Mammary epithelial cell (primary cell): ENCODE measurements at places on chromosomes 7 and 10. TPM values are rescaled to one million over a fixed set of nuclear protein-coding genes. Genes with fewer than 3 reads are reported as not detected.
A peak's percentile ranks its signal among the peaks of the same experiment; 100 is the strongest.

DNA sequence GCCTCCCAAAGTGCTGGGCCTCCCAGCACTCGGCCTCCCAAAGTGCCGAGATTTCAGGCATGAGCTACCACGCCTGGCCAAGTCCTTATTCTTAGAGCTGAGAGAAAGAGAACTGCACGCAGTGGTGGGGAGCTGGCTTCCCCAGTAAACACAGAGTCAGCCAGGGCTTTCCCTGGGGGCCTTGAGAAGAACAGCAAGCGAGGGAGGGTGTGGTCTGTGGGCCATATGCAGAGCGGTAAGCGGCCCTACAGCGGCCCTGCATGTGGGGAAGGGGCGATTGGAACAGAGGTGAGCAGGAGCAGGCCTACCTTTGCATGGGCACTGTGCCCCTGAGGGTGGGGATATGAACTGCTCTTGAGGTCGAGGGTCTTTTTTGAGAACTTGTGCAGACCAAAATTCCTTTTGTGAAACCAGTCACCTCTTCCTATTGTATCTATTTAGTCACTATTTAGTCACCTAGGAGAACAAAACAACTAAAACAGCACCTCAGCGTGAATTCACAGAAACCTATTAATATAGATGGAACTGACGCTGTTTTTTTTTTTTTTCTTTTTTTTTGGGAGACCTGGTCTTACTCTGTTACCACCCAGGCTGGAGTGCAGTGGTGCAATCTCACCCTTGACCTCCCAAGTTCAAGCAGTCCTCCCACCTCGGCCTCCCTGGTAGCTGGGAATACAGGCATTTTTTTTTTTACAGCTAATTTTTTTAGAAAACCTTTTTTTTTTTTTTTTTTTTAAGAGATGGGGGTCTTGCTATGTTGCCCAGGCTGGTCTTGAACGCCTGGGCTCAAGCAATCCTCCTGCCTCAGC lies 36.9 kb upstream of the SH2D4B start:
- DNase-seq = no peak

Gene CCL24
- polyA plus RNA-seq = not detected

- DNase-seq = no peak
Measured at GRCh38 chr10:36021096-36021495, 379.0 kb upstream of the FZD8 start.

DNA sequence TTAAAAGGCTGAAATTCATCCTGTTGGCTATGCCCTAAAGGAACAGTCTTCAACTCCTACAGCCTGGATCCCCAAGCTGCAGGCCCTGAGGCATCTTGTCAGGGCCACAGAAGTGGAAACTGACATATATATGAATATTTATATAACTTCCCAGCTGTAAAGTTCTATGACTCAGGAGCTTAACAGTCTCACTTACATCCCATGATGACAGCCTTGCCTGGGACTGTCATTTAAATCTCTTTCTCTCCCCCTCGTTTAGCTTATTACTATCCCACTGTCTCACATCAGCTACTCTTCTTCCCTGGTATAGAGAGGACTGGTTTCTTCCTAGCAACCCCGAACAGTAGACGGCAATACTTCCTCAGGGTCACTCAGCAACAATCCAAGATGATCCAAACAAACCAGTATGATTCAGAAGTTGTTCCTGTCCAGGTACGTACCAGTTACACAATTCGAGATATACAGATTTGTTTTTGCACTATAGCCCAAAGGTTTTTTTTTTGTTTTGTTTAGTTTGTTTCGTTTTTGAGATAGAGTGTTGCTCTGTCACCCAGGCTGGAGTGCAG lies 22.7 kb downstream of the KIAA1549 start:
- DNase-seq = peak; percentile 76

DNA sequence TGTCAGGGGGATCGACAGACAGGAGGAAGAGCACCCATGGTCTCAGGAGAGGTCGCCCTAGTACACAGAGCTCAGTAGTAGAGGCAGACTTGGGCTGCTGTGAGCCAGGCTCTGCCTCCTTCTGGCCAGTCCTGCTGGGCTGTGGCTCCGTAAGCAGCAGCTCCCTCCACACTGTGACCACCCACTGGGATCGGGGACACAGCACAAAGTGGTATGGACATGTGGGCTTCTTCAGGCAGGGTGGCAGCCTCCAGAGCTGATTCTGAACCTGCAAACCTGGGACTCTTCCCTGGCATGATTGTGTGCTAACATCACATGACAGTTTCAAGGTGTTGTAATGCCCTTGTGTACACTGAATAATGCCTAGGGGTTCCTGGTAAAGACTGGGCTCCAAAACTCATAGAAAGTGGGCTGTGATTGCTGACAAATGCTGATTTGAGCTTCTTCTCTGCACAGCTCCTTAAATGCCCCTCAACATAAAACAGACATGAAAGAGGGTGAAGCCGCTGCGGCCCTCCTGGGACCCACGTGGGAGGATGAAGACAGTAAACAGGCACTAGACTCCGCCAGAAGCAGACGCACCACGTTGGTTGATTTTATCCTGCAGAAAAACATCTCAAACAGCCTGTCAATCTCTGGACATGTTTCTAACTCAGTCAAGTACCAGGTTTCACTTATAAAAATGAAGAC lies 76.7 kb downstream of the GPR26 start:
- DNase-seq = no peak

GRCh38 chr7:54663603-54664234 lies 95.3 kb downstream of the SEC61G start:
- no peak for DNase-seq

Gene SLC13A1
- not detected for polyA plus RNA-seq

DNA sequence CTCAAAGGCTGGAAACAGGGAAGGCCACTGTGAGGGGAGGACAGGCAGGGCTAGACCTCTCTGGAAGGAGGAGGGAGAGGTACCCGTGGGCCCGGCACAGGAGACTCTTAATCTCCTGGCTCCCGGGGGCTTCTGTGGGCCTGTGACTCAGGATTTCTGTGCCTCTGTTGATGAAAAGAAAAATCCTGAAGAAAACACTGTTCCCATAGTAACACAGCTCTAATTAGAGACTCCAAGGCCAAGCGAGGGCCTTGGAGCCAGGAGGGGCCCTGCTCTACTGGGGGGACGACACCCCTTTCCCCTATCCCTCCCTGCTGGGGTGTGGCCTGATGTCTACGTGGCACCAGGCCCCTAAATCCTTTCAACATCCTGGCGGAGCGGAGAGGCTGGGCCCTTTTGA lies 174.1 kb upstream of the TNRC18 start:
- no peak for DNase-seq

DNA sequence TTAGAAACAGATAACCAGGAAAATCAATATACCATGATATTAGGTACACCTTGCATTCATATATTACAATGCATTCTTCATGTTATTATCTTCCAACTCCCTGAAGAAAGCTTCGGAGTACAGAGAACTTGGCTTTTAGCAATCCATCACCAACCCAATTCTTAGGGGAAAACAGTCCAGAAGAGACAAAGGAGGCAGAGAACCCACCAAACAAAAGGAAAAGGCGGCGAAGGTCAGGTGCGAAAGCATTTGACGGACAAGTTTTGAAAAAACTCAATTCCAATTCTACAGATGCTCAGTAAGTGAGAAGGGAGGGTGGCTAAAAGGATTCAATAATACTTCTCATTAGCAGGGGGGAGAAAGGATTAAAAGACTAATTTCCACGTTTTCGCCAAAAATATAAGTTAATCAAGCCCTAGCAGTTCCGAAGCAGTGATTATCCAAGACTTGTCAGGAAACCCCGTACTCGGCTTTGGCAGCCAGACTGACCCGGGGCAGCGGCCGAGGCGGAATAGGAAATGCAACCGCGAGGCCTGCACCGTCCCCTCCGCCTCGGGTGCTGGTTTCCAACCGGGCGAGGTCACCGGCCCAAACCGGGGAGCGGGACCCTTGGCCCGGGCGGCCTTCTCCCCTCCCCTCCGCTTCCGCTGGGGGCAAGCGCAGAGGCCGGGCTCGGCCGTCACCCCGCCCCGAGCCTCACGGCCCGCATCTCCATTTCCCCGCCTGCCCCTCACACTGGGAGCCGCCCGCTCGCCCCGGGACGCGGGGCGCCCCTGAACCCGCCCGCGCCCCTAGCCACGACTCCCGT lies 747 bp downstream of the GDI2 start:
- peak; percentile 25 for DNase-seq

- DNase-seq = peak; percentile 2
Measured at GRCh38 chr10:2839081-2839725, 228.1 kb upstream of the PFKP start.
